ENCODE measurements at places on chromosomes 2 and 18.

GRCh38 chr2:15874321-15874720 lies 66.0 kb upstream of the MYCN start:
- no peak for DNase-seq

DNA sequence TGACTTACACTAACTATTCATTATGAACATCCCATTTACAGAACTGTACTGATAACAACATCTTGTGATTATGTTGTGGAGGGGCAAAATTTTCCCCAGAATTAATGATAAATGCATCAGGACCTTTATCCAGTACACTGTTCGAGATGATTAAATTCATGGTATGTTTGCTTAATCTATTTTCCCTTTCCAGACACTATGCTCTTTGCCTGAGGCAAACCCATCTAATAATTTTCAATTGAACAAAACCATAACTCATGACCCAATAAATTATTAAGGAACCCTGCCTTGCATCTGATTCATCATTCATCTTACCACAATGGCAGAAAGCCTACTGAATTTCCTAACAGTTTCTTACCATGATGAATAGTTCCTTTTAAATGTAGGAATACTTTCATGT lies 385.0 kb downstream of the DSEL start:
- no peak for DNase-seq

GRCh38 chr2:98729652-98730051 lies 1.3 kb downstream of the MGAT4A start:
- no peak for DNase-seq

DNA sequence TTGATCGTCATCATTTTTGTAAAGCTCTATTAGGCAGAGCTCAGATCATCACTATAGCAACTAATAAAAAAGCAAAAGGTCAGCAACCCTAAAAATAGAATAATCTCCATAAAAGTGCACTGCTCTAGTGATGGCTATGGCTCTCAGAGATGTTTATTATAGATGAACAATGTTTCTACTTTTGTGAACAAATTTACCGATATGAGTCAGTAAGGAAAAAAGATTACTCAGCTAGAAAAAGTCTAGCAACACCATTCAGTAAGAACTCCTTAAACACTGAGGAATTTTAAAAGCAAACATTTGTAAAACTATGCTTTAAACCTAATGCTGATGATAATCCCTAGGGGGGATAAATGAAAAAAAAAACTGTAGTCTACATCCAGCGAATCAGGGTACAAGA lies 69.6 kb downstream of the ACVR1C start:
- DNase-seq, result no peak

GRCh38 chr2:177231270-177231669 lies 18.7 kb downstream of the HNRNPA3 start:
- no peak for DNase-seq

GRCh38 chr18:9418047-9418690 lies 57.1 kb upstream of the RALBP1 start:
- no peak for DNase-seq
